ENCODE measurements at places on chromosomes 5 and 9.

DNA sequence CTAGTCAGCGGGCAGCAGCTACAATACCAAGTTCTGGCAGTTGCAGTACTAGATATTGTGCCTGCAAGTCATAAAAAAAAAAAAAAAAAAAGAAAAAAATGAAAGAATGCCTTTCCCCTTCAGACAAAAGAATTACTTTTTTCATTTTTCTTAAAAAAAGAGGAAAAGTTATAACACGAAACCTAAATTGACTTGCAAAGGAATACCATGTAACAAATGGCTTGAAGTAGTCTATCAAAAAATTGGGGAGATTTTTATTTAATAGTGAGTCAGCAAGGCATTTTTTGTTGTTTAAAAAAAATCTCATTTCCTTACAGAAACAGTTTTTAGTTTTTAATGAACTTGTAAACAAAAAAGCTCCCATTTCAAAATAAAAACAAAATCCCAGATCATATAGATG, 55.6 kb downstream of the CSNK1A1 start:
- DNase-seq, result no peak

- DNase-seq, result no peak
Observed at GRCh38 chr5:170639221-170639925, 135.6 kb downstream of the KCNIP1 start.

DNA sequence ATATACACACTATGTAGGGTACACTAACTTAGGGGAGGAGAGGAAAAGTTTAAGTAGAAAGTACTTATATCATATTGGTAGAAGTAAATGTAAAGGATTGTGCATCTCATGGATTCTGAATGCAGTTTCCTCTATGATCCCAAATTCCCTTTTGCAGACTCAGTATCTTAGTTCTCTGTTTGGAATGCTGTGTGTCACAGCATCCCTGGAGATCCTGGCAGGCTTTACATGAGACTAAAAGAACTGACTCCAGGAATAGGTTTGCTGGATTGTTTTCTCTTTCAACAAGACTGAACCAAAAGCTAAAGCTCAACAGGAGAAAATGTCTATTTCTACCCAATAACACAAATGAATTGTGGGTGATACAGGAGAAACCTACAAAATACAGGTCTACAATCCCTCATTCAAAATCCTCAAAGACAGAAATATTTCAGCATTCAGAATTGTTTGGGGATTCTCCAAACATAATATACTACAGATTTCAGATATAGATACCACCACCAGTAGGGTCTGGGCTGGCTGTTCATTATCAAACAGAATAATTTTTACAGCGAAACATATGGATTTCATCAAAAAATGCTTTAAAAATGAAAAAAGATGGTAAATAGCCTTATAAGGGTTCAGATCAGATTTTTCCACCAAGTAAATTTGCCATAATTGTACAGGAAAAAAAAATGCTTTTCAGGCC, 324.7 kb upstream of the GRAMD2B start:
- DNase-seq, result peak; percentile 17

- DNase-seq, result peak; percentile 69
Observed at GRCh38 chr5:14720236-14720923, 55.9 kb downstream of the OTULIN start.

DNA sequence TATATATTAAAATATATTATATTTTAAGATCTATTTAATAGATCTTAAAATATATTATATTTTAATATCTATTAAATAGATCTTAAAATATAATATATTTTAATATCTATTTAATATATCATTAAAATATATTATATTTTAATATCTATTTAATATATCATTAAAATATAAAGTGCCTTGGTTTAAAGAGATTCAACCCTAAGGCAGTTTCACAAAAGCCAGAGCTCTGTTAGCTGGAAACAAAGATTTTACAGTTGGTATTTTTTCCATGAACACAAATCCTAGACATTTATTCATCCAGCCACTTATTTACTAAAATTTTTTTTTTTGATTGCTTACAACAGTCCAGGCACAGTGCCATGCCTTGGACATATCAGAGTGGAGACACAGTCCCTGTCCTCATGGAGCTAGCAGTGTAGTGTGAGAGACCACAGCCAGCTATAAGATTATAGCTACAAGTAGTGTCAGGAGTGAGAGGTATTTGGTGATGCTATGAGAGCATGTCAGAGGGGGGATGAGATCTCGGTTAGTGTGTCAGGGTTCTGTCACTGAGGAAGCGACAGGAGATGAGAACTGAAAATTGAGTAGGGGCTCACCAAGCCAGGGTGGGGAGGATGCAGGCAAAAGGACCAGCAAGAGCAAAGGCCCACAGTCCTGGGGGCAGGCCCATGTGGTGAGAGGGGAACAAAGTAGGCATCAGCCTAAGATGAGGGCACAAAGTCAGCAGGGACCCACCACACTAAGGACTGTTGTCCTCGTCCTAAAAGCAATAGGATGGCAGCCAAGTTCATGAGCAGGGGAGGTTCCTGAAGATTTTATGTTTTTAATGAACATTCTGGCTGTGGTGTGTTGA, 74.5 kb downstream of the FBXO38 start:
- DNase-seq, result no peak

DNA sequence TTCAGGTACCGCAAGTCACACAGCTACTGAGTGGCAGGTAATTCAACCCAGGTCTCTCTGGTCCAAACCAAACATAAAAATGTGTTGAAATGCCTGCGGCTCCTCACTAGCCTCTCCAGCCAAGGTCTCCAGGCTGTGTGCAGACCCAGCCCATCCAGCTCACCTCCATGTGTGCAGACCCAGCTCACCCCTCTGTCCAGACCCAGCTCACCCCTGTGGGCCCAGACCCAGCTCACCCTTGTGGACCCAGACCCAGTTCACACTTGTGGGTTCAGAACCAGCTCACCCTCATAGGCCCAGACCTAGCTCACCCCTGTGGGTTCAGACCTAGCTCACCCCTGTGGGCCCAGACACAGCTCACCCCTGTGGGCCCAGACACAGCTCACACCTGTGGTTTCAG, 188.0 kb upstream of the ADCY2 start:
- DNase-seq, result no peak

DNA sequence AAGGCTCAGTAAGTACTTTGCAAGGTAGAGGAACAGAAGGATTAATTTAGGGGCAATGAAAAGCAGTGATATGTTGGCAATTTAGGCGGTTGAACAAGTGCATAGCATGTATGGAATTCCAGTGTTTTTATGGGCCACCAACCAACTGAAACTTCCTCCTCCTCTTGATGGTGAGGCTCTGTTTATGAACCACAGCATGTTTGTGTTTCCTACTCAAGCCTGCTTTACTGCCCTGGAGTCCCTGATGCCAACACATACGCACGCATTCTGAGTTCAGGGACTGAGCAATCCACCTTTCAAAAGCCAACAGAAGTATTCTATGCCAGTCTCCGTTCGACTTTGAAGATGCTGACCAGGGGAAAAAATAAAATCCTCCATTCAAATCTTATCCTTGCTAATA, 417.5 kb downstream of the EFNA5 start:
- peak; percentile 63 for DNase-seq

All from kidney tubule cell (primary cell).